HCEC 1CT (cell line): ENCODE measurements at places on chromosomes 3 and 15.

- no peak for DNase-seq
Measured at GRCh38 chr15:68775671-68776476, 44.8 kb downstream of the ANP32A start.

DNA sequence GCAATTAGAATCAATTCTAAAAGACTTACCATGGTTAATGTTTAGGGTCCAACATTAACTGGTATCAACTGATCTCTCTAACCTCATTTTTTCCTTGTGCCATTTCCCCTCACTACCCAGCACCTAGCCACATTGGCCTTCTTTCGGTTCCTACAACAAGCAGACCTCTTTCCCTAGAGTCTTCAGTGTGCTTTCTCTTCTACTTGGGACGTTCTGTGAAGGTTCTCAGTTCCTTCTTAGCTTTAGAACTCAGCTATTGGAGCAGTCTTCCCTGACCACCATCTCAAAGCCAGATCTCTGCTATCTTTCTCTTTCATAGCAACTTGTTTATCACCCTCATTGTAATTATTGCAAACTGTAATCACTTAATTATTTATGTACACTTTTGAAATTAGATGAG, 31.5 kb upstream of the MINDY4B start:
- DNase-seq: no peak

GRCh38 chr3:150545419-150546225, 674 bp downstream of the SERP1 start:
- DNase-seq: no peak

DNA sequence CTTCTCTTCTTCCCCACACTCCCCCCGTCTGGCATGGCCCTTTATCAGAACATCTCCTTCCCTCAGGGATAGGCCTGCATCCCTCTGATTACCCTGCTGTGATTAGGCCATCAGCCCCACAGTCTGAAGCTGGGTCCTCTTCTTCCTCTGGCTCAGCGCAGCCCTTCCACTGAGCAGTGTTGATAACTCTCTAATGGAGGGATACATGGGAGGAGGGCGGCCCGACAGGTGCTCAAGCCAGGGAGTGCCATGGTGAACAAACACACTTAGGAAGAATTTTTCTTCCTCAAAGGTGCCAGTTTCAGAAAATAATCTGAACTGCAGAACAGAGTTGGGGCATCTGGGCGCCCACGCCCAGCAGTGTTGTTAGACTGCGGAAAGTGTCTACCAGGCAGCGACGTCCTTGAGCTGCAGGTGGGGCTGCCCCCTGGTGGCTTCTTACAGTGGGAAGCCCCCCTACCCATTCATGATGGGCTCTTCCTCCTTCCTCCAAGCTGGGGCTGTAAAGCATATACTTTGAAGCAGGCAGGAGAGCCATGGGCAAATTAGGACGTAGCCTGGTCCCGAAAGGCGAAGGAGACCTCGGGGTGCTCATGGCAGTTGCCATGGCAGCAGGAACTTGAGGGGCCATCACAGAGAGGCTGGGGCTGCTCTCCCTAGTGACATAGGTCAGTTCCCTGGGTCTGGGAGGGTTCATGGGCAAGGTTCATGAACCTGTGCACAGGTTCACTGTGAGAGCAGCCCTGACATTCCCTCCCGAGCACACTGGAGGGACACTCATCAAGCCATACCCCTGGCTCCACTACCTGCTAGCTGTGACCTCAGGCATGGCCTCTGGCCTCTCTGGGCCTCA, 33.2 kb upstream of the NR2C2 start:
- DNase-seq: no peak

GRCh38 chr3:194925614-194926013, 239.9 kb downstream of the FAM43A start:
- no peak for DNase-seq

- no peak for DNase-seq
Measured at GRCh38 chr3:29880809-29881208, 599.9 kb downstream of the RBMS3 start.

GRCh38 chr3:160649596-160649995, 27.4 kb upstream of the ARL14 start:
- DNase-seq: no peak

GRCh38 chr3:72818092-72818773, 30.0 kb downstream of the SHQ1 start:
- peak; percentile 23 for DNase-seq

DNA sequence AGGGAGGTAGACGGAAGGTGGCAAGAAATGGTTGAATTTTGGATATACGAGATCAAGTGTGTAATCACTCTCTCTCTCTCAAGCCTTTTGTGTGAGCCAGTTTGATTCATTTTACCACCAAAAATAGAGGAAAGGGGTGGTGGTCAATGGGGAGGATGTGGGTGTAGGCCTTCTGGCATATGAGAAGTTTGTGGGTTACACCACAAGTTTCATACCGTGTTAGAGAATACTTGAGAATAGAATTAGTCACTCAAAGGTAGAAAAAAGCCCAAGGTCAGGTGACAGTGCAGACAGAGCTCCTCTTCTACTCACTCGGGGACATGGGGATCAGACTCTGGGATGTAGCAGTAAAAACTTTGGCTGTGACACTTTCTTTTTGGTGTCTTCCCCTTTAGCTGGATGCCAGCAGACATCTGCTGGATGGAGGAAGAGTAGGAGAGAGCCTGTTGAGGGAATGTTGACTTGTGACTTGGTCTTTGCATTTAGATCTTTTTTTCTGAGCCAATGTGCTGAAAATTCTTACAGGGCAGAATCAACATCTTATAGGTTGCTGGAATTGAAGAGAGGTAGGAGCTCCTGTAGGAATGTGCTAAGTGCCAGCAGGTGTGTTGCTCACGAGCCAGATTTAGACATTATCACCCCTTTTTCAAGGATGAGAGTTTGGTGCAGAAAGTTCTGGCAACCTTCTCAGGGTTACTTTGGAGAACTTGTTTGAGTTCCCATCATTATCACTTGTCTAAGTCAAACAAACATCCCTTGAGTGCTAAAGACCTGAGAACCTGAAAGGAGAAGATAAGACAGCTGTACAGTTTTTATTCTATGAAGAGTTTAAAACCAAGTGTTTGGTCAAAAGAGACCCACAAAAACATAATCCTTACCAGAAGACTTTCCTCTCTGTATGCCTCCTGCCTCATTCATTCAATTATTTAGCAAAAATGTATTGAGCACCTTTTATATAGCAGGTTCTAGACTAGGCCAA, 43.9 kb upstream of the RYK start:
- DNase-seq: no peak

GRCh38 chr3:71583566-71584393, at the start of gene FOXP1:
FOXP1 (minus strand) TSS chr3:71583728; CDS start chr3:71198381, 385,347 bp downstream.
- peak; percentile 59 for DNase-seq

DNA sequence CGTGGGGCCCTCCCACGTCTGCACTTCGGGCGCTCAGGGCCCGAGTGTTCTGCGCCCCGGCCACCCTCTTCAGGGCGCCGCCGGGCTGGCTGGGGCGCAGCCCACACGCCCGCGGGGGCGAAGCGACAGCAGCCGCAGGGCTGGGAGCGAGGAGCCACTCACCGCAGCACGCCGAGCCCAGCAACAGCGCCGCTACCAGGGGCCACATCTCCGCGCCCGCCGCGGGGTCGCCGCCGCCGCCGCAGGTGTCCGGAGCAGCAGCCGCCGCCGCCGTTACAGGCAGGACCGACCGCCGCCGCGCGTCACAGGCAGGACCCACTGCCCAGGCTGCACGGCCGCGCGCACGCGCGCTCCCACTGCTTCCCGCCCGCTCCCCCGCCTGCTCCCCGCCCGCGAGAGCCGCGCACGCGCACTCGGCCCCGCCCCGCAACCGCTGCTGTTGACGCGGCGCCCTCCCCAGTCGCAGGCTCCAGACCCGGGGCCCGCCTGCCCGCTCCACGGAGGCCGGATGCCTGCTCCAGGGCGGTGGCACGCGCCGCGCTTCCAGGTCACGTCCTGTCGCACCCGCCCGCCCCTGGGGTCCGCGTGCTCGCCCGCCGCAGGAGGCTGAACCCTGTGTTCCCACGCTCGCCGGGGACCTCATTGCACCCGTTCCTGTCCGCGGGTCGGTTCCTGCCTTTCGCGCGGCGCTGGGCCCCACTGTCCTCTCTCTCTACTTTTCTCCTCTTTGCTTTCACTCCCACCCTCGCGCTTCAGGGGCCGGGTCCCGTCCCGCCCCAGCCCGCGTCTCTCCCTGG, at the start of gene CD47:
Gene CD47 (minus strand): TSS at position 331 of the 797 bp plus-strand sequence. CDS start 123 bp downstream, at position 208.
- DNase-seq: peak; percentile 86

DNA sequence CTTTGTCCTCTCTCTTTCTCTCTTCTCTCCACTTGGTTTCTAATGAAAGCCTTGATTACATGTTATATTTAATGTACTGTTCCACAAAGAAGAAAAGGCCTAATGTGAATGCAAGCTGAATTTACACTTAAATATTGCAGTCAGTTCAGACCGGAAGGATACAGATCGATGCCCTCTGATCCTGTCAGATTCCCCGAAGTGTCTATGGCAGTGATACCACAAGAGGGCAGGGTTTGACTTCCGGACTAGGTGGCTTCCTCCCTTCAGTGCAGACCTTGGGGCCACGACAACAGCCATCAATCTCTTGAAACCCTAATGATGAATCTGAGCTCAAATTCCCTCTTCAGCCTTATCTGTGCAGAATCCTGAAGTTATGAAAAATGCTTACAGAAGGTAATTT, 29.5 kb downstream of the AGTR1 start:
- peak; percentile 63 for DNase-seq

DNA sequence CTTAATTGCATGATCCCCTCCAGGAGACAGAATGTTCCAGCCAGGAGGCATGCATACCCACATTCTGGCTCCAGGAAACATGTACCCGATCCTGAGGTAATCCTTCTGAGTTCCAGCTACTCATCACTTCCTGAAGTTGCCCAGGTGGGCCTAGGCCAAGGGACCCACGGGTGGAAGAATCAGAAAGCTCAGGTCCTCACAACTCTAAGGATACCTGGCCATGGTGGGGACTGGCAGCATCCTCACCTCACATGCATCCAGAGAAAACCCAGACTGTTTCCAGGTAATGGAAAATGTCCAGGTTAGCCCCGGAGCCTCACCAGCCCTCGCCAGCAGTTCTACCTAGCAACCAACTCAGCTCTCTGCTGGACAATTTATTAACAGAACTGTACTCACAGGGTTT, 78.2 kb downstream of the DAPK2 start:
- no peak for DNase-seq

- DNase-seq: no peak
Measured at GRCh38 chr15:74788683-74789151, 6.8 kb downstream of the CSK start.

GRCh38 chr3:243356-243725, 46.8 kb downstream of the CHL1 start:
- peak; percentile 71 for DNase-seq

DNA sequence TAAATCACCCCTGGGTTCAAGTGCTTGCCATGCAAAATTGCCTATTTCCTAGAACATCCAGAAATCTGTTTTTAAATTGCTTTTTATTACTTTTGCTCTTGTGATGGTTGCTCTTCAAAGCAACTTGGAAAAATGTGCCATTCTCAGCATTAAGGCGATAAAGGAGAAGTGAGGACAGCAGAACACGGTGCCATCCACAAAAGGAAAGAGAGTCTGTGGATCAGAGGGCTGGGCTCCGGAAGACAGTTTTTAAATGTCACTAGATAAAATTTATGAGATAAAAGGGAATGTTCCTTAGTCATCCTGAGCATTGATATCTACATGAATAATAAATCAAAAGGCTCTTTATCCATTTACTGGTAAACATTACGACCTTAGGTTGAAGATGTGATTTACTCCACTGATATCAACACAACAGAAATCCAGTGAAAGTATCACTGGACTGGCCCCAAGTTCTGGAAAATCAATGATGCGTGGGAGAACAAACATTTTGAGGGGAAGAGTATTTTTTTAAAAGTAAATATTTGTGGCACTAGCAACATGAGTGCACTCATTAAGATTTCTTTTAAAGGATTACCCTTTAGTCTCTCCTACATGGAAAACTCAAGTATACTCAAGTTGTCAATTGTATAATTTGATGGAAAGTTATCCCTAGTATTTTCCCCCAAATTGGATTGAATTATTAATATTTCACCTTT, 554.7 kb downstream of the FHIT start:
- DNase-seq: no peak

DNA sequence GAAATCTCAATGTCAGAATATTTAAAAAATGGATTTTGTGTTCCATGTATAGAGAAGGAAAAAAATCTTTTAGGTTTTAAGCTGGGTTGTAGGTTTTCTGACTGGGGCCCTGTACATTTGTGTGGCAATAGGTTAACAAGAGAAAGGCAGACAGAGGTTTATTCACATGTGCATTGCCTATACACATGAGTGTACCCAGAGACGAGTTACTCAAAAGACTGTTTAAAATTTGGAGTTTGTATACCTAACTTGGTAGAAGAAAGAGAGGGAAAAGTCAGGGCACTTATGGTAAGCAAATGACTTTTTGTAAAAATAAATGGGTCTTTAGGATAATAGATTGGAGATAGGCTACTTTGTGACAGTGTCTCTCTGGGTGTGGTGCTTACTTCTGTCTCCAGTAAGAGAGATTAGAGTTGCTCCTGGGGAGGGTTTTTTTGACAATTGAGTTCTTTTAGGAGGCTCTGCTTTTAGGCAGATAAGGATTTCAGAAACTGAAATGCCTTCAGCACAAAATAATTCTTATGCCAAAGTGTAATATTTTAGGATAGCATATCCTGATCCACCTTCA, 225.2 kb downstream of the TCF12 start:
- no peak for DNase-seq

- no peak for DNase-seq
Measured at GRCh38 chr3:46429250-46429649, 22.2 kb downstream of the CCRL2 start.
